Mesenchymal stem cell (in vitro differentiated cells and primary cell): ENCODE measurements at places on chromosomes 16 and 17.
A peak's percentile ranks its signal among the peaks of the same experiment; 100 is the strongest.

- no peak overlapping the region for H3K4me3 ChIP-seq
- peak overlapping the region; percentile 61 for H3K27ac ChIP-seq
- peaks cover 16% of the 10 kb centered on the region for H3K27me3 ChIP-seq
Measured at GRCh38 chr16:57859331-57859730, 57.0 kb upstream of the KIFC3 start.

GRCh38 chr17:79146562-79146961 lies 71.9 kb downstream of the ENGASE start:
- H3K4me1 ChIP-seq = no peaks in the 10 kb centered on the region
- H3K27ac ChIP-seq = no peak overlapping the region
- H3K36me3 ChIP-seq = no peaks in the 10 kb centered on the region
- H3K27me3 ChIP-seq = no peaks in the 10 kb centered on the region
- no peak for DNase-seq
- H3K4me3 ChIP-seq = no peak overlapping the region

DNA sequence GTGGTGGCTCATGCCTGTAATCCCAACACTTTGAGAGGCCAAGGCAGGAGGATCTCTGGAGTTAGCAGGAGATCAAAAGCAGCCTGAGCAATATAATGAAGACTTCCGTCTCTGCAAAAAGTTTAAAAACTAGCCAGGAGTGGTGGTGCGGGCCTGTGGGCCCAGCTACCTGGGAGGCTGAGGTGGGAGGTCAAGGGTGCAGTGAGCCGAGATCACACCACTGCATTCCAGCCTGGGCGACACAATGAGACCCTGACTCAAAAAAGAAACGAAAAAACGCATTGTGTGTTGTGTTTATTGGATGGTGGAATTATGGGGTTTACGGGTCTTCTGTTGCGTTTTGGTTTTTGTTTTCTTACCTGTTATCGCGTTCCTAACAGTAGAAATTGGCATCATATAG lies 863 bp upstream of the DDX19A start:
- peaks cover 7% of the 10 kb centered on the region for H3K4me1 ChIP-seq
- DNase-seq = no peak
- no peak overlapping the region for H3K27ac ChIP-seq
- H3K36me3 ChIP-seq = peaks cover 4% of the 10 kb centered on the region
- H3K4me3 ChIP-seq = no peak overlapping the region

GRCh38 chr16:79897104-79897452 lies 296.5 kb upstream of the MAF start:
- H3K4me3 ChIP-seq = no peak overlapping the region
- DNase-seq = no peak
- H3K27me3 ChIP-seq = peaks cover 64% of the 10 kb centered on the region
- H3K4me1 ChIP-seq = peaks cover 5% of the 10 kb centered on the region
- H3K27ac ChIP-seq = no peak overlapping the region

DNA sequence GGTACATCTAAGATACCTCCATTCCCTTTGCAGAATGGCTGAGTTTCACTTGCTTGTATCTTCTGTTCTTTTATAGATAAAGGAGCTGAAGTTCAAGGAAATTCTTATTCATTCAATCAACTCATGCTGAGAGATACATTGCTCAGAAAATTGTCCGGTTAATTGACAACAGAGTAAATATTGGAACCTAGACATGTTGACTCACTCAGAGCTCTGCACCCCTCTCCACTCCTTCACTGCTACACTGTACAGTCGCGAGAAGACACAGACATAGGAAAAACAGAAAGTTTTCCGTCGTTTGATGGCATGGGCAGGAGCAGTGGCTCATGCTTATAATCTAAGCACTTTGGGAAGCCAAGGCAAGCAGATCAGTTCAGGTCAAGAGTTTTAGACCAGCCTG lies 690.5 kb upstream of the SOX9 start:
- H3K4me1 ChIP-seq = no peaks in the 10 kb centered on the region
- H3K36me3 ChIP-seq = no peaks in the 10 kb centered on the region
- no peaks in the 10 kb centered on the region for H3K27me3 ChIP-seq

GRCh38 chr17:29726715-29727252 lies 104.1 kb upstream of the CORO6 start:
- H3K27me3 ChIP-seq = no peaks in the 10 kb centered on the region
- H3K36me3 ChIP-seq = no peaks in the 10 kb centered on the region
- DNase-seq = peak; percentile 38
- no peak overlapping the region for H3K4me3 ChIP-seq
- H3K27ac ChIP-seq = peak overlapping the region; percentile 62
- H3K4me1 ChIP-seq = no peaks in the 10 kb centered on the region

GRCh38 chr17:49746791-49747490 lies 17.0 kb downstream of the FAM117A start:
- no peaks in the 10 kb centered on the region for H3K27me3 ChIP-seq
- peaks cover 3% of the 10 kb centered on the region for H3K4me1 ChIP-seq
- H3K36me3 ChIP-seq = no peaks in the 10 kb centered on the region
- no peak overlapping the region for H3K4me3 ChIP-seq
- DNase-seq = no peak

DNA sequence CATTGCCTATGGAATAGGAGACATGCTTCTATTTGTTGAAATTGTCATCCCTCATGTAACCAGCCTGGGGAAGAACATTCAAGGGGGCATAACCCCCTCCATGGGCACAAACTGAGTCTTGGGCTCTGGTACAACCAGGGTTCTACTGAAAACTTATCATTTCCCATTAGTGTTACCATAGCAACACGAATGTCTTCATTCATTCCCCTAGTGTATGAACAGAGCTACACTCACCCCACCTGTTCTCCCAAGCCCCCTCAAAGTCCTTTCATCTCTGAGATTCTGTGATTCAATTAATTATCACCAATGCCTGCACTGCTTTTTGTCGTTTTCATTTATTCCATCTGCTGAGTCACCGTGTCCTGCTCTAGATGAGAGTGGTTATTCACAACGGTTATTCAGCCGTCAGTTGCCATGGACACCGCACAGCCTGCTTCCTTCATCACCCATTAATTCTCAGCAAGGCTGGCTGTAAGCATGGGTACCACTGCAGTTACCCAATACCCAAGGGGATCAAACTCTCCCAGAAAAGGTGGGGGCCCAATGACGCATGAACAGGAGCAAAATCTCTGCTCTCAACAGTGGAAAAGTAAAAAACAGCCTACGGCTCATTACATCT lies 1.6 kb upstream of the GAST start:
- no peak overlapping the region for H3K27ac ChIP-seq
- H3K36me3 ChIP-seq = no peaks in the 10 kb centered on the region
- no peak overlapping the region for H3K4me3 ChIP-seq
- peaks cover 3% of the 10 kb centered on the region for H3K4me1 ChIP-seq
- peaks cover 24% of the 10 kb centered on the region for H3K27me3 ChIP-seq
- peak; percentile 72 for DNase-seq
